CMK (cell line): ENCODE measurements at places on chromosomes 12 and 14.

- no peak for DNase-seq
These were observed 64.0 kb upstream of the ARHGAP5 start for GRCh38 chr14:32013083-32013482.

GRCh38 chr12:53890081-53890480 is 48.5 kb upstream of the HOXC13 start:
- no peak for DNase-seq

- no peak for DNase-seq
These were observed 335.3 kb downstream of the NPAS3 start for GRCh38 chr14:33273978-33274377.

- no peak for DNase-seq
These were observed 1.3 kb upstream of the DYRK2 start for GRCh38 chr12:67647181-67647798.

DNA sequence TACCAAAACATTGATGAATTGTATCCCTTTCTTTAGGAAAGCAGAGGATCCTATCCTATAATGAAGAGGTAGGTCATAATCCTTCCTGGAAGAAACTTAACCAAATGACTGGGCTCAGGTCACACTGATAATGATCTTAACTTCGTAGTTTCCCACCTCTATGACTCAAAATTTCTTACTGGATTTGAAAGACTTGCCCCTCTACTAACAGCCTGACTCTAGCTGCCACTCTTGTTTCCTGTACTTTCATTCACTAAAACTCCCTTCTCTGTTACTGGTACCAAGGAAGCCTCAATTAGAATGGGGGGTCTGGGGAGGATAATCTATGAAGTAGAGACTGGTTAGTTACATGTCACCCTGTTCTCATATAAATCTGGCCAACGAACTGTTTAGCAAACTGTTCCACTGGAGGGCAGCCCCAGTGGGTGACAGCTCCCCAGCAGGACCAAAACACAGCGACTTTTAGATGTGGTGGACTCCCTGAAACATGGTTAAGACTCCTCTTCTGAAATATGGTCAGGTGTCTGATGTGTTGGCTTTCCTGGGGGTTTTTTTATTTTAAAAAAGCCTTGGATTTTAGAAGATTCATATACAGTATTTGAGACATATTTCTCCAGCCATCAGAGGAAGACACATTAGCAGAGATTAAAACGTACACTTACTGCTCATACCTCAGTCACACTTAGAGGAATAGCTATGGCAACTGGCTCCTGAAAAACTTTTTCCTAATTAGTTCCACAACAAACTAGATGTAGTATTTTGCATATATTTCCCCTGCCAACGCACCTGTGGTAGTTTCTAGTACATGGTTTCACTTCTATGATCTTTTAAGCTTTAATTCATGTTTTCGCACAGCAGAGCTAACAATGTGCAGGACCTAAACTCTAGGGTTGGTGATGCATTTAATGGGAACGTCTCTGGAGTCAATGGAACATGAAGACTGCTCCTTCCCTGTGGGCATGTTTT is 72.3 kb downstream of the ACADS start:
- DNase-seq = no peak

DNA sequence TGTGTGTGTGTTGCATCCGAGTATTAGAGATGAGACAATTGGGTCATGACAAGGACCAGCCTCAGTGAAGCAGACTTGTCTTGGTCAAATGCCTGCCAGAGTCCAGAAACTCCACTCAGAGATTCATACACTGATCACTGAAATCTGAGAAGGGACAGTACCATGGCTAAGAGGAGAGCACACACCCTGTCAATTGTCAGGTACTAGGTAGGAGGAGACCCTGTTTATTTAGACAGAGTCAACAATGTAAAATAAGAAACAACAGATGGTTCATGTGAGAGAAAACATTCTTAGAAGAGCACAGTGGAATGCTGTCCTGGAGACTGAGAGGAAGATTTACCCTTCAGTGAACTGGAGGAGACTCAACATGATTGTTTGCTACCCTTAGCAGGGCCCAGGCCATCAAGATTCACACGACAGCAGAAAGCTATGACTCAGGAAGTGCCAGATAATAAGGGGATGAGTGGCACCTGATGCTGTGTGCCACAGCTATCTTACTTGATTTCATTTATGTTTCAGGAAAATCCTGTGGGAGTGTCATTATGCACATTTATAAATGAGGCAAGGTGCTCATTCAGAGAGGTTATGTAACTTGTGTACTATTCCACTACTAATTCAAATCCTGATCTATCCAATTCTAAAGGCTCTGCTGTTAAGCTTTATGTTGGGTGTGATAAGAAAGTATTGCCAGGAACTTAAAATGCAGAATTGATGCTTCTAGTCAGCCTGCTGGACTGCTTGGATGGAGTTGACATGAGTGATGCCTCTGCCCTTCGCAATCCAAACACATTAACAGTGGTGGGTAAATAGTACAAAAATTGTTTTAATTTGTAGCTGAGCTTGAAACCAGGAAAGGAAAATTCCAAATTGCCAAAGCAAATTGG is 136.6 kb upstream of the NEDD1 start:
- DNase-seq = no peak

DNA sequence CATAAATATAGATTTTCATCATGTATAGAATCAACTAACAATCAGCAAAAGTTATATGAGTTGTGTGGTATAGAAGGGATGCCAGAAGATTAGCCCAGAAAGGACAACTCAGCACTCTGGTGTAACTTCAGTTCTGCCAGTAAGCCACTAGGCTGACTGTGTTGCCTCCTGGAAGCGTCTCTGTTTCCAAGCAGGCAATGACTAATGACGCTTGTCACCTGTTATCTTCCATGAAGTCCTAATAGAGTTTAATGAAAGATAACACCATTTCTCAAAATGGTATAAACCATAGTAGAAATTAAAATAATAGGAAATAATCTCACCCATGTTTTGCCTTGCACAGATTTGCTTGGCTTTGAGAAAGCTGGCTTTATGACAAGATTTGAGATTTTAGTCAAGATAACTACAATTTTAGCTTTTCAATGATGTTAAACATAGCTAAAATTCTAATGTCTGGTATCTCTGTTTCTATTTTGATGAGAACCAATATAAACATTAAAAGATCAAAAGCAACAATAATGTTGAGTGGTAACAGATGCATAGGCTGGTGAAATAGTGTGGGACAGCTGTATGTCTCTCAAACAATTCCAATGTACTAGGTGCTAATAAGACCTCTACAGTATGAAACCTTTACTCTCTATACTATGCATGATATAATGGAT is 9.0 kb upstream of the RNU6-7 start:
- no peak for DNase-seq

DNA sequence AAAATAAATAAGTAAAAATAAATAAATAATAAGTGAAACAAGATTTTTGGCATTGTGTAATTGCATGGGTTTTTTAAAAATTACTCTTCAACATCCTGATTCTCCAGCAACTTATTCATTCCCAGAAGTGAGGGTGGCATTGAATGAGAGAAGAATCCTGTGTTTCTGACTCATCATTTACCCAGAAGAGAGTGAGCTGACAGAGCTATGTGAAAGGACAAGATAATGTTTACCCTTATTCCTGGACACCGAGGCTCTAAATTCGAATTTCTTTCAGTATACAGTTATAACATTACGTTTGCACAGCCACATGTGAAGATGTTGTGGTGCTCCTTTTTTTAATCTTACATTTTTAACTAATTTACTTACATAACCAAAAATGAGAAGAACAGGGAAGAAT is 36.4 kb downstream of the BBS10 start:
- no peak for DNase-seq

DNA sequence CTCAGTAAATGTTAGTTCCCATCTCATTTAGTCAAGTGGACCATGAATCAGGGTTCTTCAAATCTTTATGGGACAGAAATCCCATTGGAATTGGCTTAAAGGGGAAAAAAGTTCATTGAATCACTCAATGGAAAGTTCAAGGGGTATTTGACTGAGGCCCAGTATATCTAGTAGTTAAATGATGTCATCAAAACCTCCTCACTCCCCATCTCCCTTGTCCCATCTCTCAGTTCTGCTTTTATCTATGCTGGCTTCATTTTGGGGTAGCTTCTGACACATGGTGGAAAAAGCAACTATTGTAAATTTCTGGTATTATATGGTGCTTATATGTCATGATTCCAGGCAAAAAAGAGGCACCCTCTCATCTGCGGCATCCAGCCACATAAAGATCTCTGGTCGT is 51.9 kb downstream of the DAAM1 start:
- no peak for DNase-seq

- DNase-seq = no peak
These were observed 14.1 kb downstream of the CCDC63 start for GRCh38 chr12:110860833-110861296.

- no peak for DNase-seq
These were observed 1.3 kb downstream of the RNASE6 start for GRCh38 chr14:20782280-20782890.

DNA sequence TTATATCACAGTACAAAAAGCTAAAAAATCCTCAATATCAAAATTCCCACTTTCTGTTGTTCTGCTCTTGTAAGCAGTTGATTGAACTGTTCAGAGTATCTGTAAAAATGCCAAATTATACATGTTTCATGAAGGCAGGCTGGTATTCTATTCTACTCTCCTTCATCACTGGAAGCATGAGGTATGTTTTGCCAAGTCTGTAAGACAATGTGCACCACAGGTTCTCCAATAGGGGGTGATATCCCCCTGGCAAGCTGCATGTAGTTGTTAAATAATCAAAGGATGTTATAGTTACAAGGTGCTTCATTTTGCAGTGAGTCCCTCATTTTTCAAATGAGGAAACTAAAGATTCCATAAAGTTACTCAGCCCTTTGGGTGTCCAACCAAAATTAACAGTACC is 15.1 kb upstream of the NEK9 start:
- no peak for DNase-seq

DNA sequence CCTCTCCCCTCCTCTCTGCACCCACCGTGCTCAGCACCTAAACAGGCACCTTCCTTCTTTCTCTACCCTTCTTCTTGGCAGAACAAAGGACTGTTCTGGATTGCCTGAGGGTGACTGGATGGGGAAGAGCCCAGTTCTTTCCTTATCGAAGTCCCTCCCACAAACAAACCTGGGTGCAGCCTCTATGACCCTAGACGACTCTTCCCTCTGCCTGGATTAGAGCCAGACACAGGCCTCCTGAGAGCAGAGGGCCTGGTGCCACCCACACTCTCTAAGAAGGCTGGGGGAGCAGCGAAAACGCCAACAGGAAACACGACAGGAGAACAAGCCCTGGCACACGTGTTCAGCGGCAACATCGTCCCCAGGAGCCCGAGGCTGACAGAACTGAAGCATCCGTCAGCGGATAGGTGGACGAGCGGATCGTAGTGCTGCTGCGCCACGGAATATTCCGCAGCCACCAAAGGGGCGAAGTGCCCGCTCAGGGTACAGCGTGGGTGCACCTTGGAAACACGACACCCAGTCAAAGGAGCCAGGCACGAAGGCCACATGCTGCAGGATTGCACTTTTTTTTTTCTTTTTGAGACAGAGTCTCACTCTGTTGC is 38.0 kb downstream of the RIMBP2 start:
- no peak for DNase-seq

- no peak for DNase-seq
These were observed 485.2 kb downstream of the VRK1 start for GRCh38 chr14:97282210-97283004.

DNA sequence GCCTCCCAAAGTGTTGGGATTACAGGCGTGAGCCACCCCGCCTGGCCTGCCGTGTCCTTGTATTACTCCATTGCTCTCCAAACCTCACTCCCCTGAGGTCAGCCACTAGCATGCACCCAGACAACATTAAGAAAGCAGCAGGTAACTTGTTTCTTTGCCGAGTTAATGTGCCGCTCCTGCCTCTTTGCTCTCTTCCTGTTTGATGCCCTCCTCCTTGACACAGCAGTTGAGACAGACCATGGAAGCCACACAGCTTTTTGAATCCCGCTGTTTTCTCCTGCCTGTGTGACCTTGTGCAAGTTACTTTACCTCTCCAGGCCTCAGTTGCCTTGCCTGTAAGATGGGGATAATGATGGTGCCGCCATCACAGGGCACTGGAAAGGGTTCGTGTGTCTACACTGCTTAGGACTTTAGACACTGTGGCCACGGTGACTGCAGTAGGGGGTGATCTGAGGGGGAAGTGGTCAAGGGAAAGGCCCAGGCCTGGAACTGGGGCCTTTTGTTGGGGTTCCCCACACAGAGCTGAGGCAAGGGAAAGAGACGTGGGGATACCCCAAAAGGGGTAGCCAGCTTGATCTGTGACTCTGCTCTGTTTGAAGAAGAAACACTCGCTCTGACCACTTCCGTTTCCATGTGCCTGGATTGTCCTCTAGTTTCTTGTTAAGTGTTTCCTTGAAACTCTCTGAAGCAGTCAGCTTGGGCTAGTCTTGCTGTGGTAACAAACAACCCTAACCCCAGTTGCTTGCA is 69.3 kb downstream of the RIN3 start:
- DNase-seq = no peak

DNA sequence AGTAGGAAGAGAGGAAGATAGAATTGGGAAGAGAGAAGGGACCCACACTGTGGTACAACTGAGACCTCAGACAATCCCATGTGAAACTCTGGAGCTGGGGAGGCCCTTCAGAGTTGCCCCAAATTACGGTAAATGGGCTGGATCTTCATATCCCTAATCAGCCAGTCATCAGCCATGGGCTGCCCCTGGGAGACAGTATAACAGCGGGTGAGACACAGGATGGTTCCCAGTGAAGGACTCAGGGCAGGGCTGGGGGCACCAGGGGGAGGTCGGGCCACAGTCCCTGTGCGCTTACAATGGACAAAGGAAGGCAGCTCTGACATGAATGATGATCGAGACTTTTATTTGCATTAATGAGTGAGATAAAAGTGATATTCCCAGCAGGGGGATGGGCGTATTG is 74.2 kb upstream of the BDKRB2 start:
- DNase-seq = no peak

DNA sequence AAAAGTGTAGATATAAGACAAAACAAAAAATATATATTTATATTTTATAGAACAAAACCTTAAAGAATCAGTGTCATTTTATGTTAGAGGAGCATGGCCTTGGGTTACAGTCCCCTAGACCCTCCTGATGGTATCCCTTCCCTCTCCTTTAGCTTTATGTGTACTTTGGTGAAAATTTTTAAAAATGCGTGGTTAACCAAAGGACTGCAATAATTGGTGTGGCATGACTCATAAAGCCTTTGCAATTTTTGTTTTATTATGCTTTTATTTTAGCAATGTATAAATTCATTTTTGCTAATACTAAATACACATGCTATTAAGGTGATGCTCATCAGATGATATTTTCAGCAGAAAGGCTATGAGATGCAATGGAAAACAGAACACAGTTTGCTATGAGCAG is 264.4 kb downstream of the SYT1 start:
- no peak for DNase-seq

DNA sequence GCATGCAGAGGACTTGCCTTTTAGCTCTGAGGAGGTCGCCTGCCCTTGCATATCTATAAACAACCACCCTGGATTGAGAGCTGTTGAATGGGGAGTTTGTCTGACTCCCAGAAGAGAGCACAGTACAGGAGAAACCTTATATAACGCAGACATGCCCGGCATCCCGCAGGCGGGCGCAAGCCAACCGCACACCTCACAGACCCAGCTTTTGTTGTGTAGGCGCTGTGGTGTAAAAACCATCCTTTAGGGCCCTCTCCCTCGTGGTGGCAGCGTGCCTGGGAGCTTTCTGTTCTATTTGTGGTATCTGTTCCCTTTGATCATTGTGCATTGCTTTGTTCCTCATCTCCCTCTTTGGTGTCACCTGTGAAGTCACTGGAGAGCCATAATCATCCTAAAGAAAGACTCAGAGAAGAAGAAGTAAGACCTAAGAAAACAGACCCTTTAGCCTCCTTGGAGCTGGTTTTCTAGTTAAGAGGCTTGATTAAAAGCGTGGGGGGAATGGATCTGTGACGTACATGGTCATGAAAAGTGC is 77.7 kb downstream of the ETV6 start:
- DNase-seq = no peak

- no peak for DNase-seq
These were observed 82.6 kb upstream of the GTF2A1 start for GRCh38 chr14:81303258-81303935.
